Activated CD4-positive, alpha-beta T cell treated with anti-CD3 and anti-CD28 coated beads for 36 hours (primary cell): ENCODE measurements at places on chromosomes 12 and 14. TPM values are rescaled to one million over a fixed set of nuclear protein-coding genes. Genes with fewer than 3 reads are reported as not detected.

Gene CPNE8
- total RNA-seq, result 3.0 TPM

Gene SIRT4
- 2.2 TPM for total RNA-seq

Gene FGD4
- not detected for total RNA-seq

Gene GYS2
- total RNA-seq, result not detected

DNA sequence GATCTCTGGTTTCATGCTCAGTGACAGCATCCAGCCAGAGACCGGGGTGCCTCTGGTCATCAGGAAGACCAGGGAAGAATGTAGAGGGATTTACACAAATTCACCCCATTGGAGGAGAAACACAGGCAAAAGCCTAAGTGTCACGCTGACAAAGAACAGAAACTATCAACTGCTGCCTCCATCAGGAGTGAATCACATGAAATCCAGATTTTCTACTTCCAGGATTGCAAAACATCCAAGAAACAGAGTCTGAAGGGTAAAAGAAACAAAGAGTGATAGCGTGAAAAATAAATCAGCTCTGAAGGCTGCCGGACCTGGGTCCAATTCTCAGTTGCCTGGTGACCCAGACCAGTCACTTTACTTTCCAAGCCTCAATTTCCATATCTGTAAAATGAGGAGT lies 136.1 kb upstream of the MAP1LC3B2 start:
- no peak for DNase-seq

DNA sequence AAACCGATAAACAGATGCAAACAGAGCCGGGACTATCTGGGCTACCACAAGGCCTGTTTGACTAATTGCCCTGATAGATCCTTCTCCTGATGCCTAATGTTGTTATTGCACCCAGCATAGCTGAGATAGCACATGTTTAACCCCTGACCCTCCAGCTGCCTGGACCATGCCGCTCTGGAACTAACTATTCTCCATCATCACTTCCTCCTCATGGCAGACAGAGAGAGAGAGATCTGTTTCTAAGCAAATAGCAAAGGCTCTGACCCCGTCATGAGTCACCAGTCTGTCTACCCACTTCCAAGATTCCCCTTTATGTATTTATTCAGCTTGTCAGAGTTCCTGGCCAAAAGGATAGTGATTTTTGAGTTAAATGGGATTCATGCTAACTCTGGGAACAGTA lies 58.2 kb upstream of the FLRT2 start:
- no peak for DNase-seq

GRCh38 chr12:68222326-68222725 lies 3.3 kb downstream of the IL26 start:
- no peak for DNase-seq

- no peak for DNase-seq
These were observed 201.5 kb upstream of the RTL1 start for GRCh38 chr14:101105045-101105444.

- no peak for DNase-seq
These were observed 414.1 kb downstream of the NPAS3 start for GRCh38 chr14:33352821-33353220.

DNA sequence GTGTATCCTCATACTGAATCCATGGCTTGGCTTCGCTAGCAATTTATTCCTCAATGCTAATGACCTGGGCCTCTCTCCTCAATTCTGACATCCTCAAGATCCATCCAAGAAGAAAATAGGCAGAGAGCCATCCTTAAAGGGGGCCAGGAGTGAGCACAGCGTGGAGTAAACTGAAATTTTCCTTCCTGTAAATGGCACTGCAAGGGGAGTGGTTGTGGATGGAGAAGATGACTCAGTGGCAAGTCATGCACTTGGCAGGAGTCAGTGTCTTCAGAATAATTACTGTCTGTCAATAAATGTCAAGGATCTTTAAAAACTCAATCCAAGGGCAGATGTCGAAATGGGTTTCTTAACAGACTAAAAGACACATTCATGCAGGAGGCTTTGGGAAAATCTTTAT lies 88.0 kb upstream of the TMEM132C start:
- no peak for DNase-seq

- no peak for DNase-seq
These were observed 15.3 kb upstream of the DGLUCY start for GRCh38 chr14:91098591-91098990.

DNA sequence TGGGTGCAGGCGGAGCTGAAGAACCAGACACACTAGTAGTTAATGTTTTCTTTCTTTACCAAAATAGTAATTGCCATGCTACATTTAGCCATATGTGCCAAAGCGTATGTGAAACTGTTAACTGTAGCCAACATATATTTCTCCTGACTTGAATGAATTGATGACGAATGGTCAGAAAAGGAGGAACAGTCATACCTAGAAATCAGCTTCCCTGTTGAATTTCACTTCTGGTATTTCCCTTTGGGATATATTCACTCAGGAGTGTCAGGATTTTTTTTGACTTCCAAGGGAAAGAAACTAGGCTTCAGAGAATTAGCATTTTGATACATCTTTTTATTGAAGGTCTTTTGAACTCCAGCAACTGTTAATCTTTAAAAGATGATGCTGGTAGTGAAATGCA lies 87.0 kb downstream of the ERC1 start:
- no peak for DNase-seq

DNA sequence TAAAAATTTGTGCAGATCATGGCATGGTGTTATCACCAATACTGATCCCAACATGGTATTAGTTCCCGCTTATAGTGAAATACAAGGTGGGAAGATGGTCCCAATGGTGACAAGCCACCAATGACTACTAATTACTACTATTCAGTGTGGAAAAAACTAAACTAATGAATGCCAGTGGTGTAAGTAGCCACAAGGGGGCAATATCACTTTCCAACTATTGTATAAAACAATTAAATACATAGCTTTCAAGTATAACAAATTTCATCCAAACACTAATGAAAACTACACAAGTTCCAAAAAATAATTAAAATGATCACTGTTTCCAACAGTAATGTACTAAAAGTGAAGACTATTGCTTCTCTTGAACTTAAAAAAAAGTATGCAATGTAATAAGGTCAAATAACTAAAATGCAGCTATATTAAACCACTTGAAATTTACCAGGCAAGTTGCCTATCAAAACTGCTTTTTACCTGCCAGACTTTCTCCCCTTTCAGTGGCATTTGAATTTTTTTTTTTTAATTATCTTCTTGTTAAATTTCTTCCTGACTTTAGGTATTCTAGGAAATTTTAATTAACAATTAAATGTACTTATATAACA lies 58.0 kb downstream of the PAPLN start:
- no peak for DNase-seq

DNA sequence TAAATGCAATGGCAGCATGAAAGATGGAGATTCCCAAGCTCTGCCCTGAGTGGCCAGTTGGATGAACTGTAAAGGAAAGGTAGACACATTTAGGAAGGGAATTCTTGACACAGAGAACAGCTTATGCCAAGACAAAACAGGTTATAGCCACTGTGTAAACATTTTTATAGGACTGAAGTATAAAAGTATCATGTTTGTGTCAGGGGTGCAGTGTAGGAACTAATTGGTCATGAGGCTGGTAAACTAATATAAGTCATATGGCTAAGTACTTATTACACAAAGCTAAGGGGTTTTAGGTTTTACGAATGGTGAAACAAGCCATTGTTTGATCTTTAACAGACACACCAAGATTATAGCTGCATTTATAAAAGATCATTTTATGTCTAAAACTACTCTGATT lies 207.7 kb upstream of the SLC16A7 start:
- no peak for DNase-seq

DNA sequence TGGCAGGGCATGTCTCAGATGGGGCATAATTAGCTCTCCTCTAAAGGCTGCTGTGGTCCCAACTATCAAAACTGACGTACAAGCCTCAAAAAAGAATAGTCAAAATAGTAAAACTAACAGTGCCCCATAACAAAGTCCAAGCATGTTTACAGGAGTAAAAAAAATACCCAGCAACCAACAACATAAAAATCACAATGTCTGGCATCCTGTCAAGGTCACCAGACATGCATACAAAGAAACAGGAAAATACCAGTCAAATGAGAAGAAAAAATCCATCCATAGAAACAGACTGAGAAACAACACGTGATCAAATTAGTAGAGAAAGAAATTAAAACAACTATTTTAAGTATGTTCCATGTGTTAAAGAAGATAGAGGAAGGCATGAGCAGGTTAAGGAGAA lies 131.2 kb upstream of the C14orf180 start:
- DNase-seq, result no peak

DNA sequence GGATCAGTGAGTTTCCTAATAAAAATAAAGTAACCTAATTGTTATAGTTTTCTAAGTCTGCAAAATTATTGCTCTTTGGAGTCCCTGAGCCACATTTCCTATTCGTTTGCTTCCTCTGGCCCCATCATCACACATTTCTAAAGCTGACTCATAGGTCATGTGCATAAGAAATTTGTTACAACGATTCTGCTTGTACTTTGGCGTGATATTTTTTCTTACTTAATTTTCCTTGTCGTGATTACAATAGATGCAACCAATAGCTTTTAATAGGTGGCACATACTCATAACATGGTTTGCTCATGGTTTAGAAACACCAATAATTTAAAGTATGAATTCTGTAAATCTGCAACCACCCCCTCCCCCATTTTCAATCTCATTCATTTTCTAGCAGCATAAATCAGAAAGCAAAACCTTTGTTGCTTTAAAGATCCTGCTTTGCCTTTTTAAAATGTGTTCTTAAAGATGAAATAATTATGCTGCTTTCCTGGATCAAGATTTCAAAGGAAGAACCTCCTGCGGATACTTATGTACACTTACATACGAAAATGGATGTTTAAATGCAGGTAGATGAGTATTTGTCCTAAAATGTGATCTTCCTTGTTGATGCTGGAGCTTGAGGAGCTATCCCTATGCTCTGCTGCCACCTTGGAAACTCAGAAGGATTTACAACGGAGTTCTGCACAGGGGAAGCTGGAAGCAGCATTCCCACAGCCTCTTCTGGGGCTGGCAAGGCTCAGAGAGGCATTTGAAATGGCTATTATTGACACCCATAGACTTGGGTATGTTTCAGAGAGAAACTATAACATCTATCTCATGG lies 1.7 kb upstream of the FLRT2 start:
- DNase-seq, result no peak

- peak; percentile 38 for DNase-seq
These were observed 2.4 kb downstream of the FGFR1OP2 start for GRCh38 chr12:26940516-26941214.

DNA sequence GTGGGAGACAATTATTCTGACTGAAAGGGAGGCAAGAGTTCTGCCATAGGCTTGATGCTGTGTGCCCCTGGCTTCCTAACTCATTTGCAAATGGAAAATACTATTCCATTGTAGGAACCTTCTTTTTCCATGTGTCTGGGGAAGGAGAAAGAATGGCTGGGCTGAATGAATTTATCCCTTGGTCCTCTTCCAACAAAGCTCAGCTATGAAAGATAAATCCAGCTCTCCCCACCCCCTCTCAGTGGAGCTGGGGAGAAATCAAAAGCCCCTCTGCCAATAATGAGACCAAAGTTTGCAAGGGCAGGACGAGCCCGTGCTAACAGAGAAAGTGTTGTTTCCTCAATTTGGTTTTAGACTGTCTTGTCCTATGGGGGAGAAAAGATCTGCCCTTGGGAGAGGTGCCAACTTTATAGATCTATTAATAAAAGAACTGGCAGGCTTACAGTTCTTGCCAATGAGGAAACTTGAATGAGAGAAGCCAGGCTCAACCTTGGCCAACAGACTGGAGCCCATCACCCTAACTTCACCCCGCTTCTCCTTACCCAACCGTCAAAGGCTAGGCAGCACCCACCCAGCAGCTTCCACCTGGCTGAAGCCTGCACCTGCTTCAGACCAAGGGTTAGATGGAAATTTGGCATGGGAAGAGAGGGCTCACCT lies 8.9 kb upstream of the TCL1B start:
- no peak for DNase-seq

- DNase-seq, result peak; percentile 7
These were observed 33.6 kb downstream of the E2F7 start for GRCh38 chr12:77031745-77032144.

- no peak for DNase-seq
These were observed 35.6 kb upstream of the VSX2 start for GRCh38 chr14:74203639-74204038.

- no peak for DNase-seq
These were observed 79.8 kb downstream of the PRORP start for GRCh38 chr14:35202195-35202594.

- DNase-seq, result no peak
These were observed 51.2 kb upstream of the CERS5 start for GRCh38 chr12:50218386-50218785.
